Stimulated activated CD8-positive, alpha-beta memory T cell treated with anti-CD3 and anti-CD28 coated beads, Interleukin-7, amount 100 ng/mL, for 1 hour (primary cell): ENCODE measurements at places on chromosomes 1 and 21.

GRCh38 chr1:198680174-198680875, 41.5 kb downstream of the PTPRC start:
- DNase-seq, result no peak

- DNase-seq, result no peak
These were observed 1.0 kb downstream of the MANEAL start for GRCh38 chr1:37794372-37795339.

DNA sequence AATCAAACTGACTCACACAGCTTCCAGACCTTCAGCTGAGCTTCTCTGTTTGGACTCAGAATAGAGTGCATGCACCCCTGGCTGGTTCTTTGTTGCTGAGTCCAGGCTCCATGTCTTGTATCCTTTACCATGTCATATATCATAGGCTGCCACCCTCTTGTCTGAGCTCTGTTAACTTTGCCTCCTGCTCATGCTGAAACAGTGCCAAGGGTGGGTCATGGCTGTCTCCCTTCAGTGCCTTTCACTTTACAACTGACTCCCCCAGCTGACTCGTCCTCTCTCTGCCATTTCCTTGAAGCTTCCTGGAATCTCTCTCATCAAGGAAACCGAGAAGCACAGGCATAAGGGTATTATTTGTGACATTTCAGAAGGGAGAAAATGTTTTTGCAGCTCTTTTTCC, 885.3 kb downstream of the TTLL7 start:
- DNase-seq, result no peak

DNA sequence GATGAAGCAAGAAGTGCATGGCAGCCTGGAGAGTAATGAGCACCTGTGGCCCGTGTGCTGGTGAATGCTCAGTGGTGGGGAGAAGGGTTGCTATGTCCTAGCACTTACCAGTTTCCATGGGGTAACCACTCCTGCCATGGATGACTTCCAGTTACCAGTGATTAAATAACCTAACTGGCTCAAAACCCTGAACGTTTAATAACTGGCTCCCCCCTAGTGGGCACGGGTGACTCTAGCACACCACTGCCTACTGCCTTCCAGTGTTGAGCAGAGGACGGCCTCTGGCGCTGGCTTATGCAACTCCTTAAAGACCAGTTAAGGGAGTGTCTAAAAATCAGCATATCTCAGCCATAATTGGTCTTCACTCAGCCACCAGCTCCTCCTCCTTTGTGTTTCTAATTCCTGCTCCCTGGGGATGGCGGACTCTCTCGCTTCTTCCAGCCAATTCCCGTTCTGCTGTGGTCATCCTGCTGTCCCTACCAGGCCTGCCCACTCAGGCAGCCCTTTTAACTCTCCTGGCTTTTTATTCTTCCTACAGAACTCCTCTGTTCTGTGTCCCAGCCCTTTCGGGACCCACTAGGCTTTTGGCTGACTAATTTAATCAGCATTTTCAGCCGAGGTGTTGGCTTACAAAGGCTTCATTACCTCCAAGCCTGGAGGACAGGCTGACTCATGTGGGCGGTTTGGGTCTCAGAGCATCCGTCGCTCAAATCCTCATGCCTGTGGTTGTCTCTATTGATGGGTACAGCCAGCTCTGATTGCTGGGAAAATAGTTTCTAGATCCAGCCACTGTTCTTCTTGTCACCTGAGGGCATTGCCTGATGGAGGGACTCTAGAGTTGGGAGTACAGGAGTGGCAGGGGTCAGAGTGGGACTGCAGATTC, 332.4 kb downstream of the CAMTA1 start:
- no peak for DNase-seq

GRCh38 chr1:203601716-203602309, 24.8 kb upstream of the ATP2B4 start:
- no peak for DNase-seq

- no peak for DNase-seq
These were observed 44.3 kb downstream of the ERICH3 start for GRCh38 chr1:74629283-74629682.

DNA sequence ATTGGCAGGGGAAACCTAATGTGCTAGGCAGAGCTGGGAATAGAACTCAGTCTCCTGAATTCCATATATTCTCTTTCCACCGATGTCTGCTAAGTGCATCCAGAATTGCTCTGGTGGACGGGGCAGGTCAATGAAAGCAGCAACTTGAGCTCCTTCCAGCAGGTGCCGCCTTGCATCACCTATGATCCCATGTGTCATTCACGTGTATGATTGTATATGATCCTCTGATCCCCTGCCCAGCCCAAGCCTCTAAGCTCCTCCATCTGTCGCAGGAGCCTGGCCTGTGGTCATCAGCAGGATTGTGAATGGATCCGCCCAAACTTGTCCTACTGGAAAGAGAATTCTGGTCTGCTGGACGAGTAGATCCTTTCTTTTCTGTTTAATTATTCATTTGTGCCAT, 13.1 kb downstream of the ACTA1 start:
- no peak for DNase-seq

- no peak for DNase-seq
These were observed 74.1 kb upstream of the CNIH3 start for GRCh38 chr1:224541901-224542630.

DNA sequence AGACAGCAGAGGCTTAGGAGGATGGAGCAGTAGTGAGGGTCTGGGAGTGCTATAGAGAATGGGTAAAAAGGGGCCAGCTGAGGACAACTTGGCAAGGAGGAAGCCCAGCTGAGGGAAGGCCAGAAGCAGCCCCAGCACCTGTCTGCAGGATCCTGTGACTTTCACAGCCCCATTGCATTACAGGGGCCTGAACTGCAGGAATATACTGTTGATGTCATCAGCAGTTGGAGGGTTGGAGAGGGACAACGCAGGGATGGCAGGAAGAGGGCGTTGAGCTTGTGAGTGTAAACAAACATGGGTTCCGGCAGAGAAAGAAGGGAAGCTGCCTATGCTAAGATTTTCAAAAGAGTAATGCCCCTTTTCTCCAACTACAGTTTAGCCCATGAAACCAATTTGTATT, 628.5 kb downstream of the SMYD3 start:
- DNase-seq, result no peak

GRCh38 chr1:202145068-202145743, 669 bp upstream of the ARL8A start:
- no peak for DNase-seq

GRCh38 chr1:206952171-206952570, 5.9 kb upstream of the PIGR start:
- DNase-seq, result no peak

DNA sequence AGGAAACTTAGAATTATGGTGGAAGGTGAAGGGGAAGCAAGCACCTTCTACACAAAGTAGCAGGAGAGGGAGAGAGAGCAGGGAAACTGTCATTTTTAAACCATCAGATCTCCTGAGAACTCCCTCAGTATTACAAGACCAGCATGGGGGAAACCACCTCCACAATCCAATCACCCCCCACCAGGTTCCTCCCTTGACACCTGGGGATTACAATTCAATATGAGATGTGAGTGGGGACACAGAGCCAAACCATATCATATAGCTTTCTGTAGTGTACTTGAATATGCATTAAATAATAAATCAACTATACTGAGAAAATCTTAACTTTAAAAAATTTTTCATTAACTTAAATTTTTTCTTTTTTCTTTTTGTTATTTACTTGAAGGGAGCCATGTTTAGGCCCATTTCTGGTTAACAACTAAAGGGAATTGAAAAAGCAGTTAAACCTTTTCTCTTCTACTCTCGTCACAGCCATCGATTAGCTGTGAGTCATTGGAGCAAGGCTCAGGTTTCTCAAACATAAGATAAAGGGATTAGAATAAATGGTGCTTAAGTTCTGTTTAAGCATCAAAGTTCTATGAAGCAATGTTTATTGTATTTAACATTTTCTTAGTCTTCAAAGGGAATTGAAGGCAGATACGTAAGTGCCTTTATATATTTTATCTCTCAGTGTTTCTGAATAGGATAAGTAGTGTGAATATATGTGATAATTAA, 72.2 kb upstream of the DPT start:
- DNase-seq, result no peak

- DNase-seq, result no peak
These were observed 58.7 kb downstream of the PRDM16 start for GRCh38 chr1:3127738-3128137.

DNA sequence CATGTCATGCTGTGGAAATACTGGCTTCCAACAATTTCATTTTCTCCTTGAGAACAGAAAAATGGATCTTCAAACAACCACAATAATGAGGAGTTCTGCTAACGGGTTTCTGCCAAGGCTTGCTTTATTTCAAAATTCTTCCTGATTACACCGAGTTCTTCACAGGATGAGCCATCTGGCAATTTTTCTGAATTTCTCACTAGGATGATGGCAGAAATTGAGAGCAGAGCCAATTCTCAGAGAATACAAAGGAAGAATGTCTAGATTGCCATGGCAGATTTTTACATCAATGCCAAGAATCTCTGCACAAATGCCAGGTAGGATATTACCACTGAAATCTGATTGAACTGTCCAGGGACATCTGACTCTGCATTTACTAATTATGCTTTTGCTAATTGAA, 619.0 kb upstream of the CHRM3 start:
- no peak for DNase-seq

DNA sequence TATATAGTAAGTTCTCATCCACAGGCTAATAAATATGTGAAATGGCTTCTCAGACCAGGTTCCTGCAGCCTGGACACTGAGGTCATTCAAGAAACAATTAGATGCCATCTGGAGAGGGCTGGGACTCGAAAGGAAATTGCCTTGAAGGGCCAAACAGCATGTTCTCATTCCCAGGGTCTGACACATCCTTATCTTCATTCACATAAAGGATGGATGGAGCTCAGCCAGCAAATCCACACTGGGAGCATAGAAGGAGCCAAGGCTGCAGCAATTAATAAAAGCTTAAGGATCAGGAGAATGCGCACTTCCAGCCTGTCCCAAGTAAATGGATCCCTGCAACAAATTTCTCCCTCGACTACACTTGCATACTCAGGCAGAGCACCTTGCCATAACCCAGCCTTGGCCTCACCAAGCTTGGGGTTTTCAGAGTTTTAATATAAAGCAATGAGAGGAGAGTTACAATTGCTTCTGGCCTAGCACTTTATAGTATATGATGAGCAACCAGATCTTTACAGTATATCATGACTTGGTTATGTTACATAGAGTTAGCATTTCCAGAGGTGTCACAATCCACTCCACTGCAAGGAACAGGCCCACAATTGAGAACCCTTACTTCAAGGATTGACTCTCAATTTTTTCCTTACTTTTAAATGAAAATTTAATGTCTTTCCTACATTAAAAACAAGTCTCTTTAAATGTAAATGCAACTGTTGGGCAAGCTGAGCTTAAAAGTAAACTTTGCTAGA, 55.9 kb downstream of the BCAR3 start:
- DNase-seq, result no peak

DNA sequence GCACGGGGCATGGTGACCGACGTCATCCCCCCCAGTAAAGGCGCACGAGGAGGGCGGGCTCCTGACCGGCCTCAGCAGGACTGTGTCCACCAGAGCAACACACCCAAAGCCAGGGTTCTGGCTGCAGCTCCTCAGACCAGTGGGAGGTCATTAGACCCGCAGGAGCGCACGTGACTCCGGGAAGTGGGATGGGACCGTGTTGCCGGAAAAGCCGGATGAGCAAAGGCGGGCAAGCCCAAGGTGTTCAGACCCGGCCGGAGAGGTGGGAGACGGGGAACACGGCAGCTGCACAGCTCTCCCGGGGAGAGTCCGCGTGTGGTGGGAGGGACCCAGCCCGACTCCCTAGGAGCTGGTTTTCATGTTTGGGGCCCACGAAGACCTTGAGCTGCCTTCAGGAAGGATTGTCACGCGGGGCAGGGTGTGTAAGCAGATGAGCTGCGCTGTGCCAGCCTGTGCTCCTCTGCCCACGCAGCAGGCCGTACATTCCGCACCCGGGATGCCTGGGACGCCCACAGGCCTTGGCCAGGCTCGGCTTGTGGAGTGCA, 20.6 kb upstream of the TRAPPC10 start:
- DNase-seq, result no peak

DNA sequence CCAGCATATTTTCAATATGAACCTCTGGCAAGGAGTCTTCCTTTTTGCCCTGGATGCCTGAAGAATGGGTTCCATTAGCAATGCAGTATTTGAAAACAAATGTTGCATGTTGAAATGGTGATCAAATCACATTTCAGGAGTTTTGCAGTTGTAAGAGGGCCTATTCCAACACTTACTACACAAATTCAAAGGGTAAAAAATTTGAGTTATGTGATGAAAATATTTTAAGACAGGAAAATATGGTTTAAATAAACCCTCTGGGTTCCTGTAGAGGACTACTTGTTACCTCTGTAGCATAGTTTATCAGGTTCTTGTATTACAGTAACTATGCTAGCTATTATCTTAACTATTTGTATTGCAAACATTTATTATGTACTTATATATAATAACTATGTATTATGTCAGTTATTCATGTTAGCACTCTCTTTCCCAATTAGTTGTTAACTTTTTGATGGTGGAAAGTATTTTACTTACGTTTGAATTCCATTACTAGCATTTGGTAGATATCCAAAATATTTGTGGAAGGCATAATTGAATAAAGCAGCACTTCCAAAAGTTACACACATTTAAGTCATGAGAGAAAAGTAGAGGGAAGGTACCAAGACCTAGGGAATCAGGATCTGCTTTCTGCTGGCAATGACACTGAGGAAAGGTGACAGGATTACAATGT, 312.9 kb downstream of the GRIK1 start:
- DNase-seq, result no peak

DNA sequence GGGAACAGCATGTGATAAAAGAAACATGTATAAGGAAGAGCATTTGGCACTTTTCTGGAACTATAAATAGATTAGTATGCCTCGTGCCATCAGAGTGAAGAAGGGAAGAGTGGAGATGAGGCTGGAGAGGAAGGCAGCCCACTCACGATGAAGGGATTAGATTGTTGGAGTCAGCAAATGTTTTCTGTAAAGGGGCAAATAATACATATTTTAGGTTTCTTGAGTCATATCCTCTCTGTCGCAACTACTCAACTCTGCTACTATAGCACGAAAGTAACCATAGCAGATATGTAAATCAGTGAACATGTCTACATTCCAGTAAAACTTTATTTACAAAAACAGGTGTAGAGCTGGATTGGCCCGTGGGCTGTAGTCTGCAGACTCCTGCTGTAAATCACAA, 147.8 kb downstream of the TENT5C start:
- no peak for DNase-seq

- DNase-seq, result no peak
These were observed 43.2 kb upstream of the PBX1 start for GRCh38 chr1:164515711-164516331.
